ENCODE measurements at places on chromosomes 6 and 20. TPM values are rescaled to one million over a fixed set of nuclear protein-coding genes. Genes with fewer than 3 reads are reported as not detected.

GRCh38 chr20:46145713-46146112, 27.6 kb downstream of the CD40 start:
- no peak for DNase-seq

- no peak for DNase-seq
These were observed 216.6 kb downstream of the HIVEP2 start for GRCh38 chr6:142728364-142728763.

DNA sequence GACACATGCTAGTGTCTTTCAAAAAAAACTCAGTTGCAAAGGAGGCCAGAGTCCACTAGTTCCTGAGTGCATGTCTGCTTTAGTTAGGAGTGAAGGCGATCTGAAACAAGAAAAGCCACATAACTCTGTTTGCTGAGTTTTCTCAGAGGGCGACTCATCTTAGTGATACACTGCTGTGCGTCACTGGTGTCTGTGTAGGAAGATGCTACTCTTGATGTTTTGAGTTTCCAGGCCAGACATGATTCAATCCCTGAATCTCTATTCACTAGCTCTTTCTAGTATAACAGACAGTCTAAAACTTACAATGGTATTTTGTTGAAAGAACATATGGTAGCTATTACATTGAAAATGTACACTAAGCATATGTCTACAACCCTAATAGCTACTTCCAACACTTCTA, 60.9 kb downstream of the GFRAL start:
- no peak for DNase-seq

DNA sequence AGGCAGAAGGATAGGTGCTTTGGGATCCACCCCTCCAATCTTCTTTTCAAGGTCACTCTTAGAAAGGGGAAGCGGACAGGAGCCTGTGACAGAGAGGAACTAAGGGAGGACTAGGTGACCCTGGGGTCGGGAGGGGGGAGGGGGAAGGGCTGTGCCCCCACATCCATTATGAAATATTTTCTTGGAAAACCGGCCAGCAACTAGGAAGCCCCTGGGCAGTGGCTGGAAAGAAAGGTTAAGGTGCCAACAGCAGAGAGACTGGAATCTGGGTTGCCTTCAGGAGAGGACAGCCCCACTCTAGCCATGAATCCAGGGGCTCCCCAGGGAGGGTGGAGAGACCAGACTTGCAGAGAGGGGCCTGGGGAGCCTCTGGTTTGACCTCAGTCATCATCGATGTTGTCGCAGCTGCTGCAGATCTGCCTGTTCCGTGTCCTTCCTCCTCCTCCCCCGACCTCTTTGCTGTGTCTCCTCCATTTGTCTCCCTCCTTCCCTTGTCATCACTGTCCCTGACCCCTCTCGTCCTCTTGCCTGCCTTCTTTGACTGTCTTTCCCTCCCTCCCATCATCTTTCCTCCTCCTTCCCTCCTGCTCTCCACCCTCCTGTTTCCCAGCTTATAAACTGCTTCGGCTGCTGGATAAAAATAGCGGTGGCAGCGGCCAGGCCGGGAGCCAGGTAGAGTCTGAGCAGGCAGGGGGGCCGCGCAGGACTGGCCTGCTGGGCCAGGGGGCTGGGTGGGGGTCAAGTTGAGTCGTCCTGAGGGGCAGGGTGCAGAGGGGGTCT, 3.2 kb downstream of the SLC29A1 start:
- no peak for DNase-seq

GRCh38 chr6:168314948-168315347, 4.6 kb downstream of the DACT2 start:
- peak; percentile 51 for DNase-seq

SDC4 gene
- total RNA-seq = 214 TPM

CD109 gene
- 20.7 TPM for total RNA-seq

TSHZ2 gene
- total RNA-seq = not detected

AGPAT4 gene
- total RNA-seq = 5.8 TPM

ANKRD66 gene
- not detected for total RNA-seq

Measured in MG63 (cell line).